ENCODE measurements at places on chromosomes 12 and 14.

- no peak for DNase-seq
Observed at GRCh38 chr12:48058771-48059170, 47.1 kb downstream of the SENP1 start.

DNA sequence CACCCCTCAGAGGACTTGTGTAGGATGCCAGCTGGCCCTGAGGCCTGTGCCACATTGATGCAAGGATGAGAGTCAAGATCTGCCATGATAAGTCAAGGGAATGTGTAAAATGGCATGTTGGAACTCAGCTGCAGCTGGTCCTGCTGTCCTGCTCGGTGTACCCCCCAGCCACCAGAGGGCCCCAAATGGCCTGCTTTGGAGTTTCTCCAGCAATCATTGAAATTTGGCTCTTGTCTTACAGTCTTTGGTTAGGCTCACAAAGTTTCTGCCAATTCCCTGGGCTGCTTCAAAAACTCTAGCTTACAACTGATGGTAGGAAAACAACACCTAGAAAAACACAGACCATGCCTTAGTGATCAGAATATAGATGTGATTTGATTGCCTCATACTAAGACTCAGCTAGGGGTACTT is 76.8 kb downstream of the HSD17B6 start:
- peak; percentile 31 for DNase-seq

- no peak for DNase-seq
Observed at GRCh38 chr14:44135972-44136371, 371.1 kb downstream of the FSCB start.

DNA sequence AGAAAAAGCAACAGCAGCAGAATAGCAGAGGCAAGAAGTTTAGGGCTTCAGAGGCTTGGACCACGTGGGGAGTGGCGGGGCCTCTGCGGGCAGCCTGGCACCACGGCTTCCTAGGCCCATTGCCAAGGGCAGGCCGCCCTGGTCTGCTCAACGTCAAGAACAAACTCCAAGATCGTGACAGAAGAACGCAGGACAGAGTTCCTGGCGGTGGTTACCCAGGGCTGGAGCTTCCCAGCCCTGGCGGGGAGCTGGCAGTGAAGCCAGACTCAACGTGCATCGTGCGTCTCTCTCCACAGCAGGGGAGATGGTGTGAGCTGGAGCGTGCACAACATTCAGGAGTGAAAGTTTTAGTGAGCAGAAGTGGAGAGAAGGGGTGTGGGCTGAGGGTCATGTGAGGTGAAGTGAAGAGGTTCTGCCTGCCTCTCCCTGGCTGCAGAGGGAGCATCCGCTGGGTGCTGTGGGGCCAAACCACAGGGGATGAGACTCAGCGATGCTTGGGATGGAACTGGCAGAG is 13.9 kb upstream of the CACNA2D4 start:
- peak; percentile 30 for DNase-seq

GRCh38 chr12:59401862-59402261 is 194.0 kb upstream of the SLC16A7 start:
- no peak for DNase-seq

- peak; percentile 84 for DNase-seq
Observed at GRCh38 chr12:57072661-57073060, 5.9 kb downstream of the NEMP1 start.

GRCh38 chr12:46675736-46676135 is 150.1 kb downstream of the SLC38A4 start:
- DNase-seq, result peak; percentile 48

- no peak for DNase-seq
Observed at GRCh38 chr14:105533811-105534498, 7.6 kb downstream of the TMEM121 start.

DNA sequence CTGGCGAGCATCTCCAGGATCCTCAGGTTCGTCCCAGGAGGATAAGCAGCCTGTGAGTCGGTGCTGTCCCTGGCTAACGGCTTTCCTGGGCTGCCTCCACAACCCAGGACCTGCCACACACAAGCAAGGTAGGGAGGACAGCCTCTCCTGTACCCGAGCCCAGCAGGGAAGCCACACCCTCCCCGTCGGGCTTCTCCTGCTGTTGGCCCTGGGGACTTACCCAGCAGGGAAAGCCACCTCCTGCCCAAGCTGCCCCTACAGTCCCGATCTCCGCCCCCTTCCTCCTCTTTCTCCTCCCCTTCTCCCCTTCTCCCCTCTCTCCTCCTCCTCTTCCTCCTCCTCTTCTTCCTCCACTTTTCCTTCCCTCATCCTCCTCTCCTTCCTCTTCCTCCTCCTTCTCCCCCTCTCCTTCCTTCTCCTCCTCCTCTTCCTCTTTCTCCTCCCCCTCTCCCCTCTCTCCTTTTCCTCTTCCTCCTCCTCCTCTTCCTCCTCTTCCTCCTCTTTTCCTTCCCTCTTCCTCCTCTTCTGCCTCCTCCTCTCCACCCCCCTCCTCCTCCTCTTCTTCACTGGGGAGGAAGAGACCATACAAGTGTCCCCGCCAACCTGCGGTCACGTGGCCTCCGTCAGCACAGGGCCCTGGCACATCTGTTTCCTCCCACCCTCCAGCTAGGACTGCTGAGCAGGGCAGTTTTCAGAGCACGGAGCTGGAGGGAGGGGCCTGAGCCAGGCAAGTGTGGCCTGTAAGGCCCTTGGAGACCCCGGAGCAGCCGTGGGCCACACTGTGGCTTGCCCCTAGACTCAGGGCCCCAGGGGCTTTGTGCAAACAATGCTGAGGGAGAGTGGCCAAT is 17.3 kb upstream of the RFLNA start:
- DNase-seq, result no peak

DNA sequence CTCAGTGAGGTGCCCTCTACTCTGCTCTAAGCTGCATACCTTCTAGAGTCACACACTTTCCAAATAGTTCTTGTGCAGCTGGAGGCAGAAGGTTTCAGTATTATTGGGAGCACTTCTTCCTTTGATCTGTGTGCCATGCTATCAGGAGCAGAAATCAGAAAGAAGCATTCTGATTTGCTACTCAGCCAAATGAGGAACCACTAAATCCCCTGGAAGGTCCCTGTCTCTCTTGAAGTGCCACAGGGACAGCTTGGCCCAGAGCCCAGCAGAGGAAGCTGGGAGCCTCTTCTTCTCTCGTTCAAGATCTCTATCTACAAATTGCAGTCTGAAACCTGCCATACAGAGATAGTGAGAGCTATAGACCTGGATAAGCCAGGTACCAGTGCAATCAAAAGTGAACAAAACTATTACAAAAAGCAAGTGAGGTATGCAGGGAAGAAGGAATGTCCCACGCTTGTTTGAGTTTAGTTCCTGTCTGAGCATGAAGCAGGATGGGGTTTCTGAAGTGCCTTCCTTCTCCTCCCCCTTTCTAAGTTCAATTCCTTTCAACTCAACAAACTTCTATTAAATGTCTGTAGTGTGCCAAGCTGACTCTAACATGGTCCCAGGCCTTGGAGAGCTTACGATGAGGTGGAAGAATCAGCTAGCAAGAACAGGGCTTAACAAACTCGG is 100.9 kb upstream of the PARP11 start:
- no peak for DNase-seq

DNA sequence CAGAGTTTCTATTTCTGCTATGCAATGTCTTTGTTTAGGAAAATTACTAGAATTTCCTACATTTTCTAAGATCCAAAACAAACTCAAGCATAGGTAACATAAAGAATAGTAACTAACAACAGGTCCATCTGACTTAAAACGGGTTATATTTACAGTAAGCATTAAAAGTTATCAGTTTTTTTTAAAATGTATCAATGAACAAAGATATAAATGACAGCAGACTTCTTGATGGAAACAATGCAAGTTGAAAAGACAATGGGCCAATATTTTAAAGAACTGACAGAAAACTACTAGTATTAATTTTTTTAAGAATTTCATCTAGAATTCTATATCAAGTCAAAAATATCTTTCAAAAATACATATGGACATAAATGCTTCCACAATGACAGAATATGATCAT is 367.1 kb upstream of the MGAT4C start:
- no peak for DNase-seq

DNA sequence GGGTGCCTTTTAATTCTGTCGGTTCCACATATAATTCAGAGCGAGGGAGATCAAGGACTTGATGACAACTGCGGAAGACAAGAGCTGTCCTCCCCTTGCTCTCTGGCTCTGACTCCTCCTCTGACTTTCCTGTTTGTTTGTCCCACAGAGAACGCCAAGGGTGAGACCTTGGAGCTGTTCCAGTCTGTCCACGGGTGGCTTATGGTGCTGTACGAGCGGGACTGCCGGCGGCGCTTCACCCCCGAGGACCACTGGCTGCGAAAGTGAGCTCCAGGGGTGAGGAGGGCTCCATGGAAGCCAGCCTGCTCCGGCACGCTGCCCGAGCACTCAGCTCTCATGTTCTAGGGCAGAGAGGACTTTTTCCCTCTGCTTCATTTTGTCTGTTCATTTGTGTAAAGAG is 32.8 kb downstream of the UBE3B start:
- DNase-seq, result no peak

- DNase-seq, result peak; percentile 69
Observed at GRCh38 chr14:20684662-20685456, 499 bp downstream of the RNASE4 start.

DNA sequence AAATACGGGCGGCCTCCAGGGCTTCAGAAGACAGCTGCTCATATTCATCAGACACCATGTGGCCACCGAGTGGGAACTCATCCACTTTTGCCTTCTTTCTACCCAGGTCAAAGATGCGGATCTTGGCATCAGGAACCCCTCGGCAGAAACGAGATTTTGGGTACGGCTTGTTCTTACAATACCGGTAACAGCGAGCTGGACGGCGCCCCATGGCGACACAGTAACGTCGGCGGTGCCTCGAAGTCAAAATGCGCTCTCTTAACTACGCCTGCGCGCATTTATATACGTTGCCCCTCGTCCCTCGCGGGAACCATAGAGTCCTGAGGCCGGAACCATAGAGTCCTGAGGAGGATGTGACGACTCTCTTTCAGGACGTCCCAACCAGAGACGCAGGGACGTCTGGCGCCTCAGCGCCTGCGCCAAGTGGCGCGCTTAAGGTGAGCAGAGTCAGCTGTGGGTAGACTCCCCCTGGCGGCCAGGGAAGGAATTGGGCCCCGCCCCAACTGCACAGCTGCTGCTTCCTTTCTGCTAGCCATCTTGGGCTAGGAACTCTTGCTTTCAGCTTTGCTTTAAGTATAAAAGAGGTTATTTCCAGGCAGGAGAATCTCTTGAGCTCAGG is at the start of gene RPL10L:
Gene RPL10L (minus strand): TSS at position 256 of the 619 bp plus-strand sequence. CDS start 45 bp downstream, at position 211.
- DNase-seq, result no peak

DNA sequence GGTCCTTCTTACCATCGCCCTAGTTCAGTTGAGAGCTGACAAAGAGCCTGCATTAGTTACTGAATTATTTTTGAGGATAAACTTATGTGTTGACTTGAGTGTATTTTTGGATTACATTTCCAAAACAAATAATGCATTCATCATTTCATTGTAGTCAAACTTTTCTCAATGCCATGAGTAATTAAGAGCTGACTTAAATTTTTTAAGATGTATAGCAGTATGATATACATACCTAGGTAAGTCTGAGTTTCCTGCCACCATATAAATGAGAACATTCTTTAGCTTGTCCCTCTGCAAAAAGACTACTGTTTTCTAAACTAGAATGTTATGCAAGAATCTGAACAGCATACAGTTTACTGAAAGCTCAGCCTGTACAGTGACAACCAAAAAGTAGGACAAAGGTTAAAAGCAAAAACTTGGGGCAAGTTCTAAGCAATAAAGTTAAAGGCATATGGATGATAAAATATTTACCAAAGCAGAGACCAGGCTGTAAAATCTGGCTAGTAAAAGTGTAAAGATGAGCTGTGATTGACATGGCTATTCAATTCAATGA is 82.1 kb upstream of the FERMT2 start:
- peak; percentile 35 for DNase-seq

DNA sequence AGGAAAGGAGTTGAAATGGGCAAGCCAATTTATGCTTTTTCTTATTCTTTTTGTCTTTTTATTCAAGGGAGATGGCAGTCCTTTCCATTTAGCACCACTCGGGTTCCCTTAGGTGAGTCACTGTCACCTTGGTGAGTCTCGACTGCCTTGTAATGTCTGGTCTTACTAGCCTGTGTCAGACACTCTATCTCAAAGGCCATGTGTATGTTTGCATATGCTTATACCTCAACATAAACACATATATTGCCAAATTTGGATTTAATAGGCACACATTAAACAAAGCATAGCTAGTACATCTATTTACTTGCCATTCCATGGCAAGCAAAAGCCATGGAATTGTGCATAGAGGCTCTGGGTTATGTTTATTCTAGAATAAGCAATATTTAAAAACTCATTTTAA is 624.9 kb upstream of the FOXG1 start:
- DNase-seq, result no peak

DNA sequence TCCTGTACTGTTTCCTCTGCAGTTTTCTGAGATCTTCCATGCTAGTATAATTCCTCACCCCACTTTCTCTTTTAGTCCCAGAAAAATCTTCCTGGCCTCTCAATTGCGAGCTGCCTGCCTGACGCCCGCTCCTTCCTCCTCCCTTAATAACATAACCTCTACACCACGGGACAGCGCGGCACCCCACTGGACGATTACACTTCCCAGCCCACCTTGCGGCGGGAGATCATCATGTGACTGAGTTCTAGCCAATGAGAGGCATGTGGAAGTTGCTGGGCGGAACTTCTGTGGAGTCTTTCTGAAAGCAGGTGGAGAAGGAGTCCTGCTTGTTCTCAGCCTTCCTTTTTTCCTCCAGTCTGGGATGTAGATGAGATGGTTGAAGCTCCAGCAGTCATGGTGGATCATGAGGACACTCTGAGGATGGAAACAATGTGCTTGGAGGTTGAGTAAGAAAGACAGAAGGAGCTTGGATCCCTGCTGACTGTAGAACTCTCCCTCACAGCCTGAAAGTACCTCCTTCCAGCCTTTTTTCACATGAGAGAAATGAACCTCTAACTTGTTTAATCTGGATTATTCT is 133.6 kb upstream of the VRK1 start:
- DNase-seq, result no peak

DNA sequence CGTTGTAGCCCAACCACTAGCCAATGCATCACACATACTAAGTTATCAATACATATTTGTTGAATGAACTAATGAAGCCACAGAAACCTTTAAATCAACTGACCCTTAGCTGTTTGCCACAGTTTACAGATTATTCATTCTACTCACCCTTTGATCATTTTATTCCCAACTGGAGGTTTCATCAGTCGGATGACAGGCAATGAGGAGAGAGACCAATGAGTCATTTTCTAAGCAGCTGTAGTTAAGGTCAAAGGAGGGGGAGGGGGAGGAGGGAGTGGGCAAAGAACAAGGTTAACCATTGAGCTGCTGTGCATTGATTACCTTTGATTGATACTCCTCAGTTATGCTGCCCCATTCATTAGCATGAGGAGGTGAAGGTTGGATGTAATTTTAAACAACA is 469.5 kb downstream of the VRK1 start:
- peak; percentile 59 for DNase-seq
